ENCODE measurements at places on chromosomes 1 and 21. TPM values are rescaled to one million over a fixed set of nuclear protein-coding genes. Genes with fewer than 3 reads are reported as not detected.

DNA sequence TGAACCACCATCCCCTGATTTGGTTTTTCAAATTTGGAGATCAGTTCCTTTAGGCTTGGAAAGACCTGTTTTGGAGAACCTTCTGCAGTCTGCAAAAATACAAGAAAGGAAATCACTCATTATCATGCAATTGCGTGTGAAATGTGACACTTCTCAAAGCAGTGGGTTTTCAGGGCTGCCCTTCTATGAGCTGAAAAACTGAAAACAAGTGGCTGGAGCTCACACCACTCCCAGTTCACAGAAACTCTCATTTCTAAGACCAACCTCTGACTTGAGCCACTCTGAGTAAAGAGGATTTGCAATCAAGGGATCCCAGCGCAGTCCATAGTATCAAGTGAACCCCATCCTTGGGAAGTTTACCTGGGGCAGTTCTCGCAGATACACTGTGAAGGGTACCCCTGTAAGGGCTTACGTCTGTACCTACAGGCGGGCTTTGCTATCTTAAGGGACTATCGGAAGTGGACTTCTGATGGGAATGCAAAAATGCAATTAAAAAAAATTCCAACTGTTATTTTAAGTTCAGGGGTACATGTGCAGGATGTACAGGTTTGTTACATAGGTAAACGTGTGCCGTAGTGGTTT is 12.8 kb downstream of the SH2D1B start:
- no peak for DNase-seq

DNA sequence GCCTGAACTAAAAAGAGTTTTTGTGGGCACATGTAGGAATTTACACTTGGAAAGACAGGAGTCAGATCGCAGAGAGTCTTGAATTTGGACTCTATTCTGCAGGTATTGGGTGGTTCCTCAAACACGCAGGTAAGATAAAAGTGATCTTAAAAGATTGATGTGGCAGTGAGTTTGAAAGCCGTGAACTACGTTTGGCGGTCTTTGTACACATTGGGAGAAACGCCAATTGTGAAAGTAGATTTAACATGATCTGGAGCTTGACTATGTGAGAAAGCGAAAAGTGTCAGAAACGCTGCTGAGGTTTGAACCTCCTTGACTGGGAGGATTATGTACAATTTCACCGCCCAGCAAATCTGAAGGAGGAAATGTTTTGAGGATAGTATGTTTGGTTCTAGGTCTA is 1.5 kb upstream of the PPP2R5A start:
- no peak for DNase-seq

DNA sequence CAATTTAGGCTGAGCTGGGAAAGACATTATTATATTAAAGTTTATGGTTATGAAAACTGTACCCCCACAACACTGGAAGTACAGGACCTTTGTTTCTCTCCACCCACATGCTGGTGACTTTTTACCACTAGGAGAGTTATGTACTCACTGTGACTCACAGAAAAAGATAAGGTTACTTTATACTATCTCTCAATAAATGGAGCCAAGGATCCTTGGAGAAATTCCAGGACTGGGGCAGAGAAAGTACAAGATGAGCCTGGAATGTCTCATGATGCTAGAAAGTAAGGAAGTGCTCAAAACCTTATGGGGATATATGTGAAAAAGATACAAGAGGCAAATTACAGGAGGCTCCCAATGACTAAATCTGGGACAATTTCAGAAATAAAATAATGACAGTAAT is 63.9 kb upstream of the C1orf105 start:
- no peak for DNase-seq

DNA sequence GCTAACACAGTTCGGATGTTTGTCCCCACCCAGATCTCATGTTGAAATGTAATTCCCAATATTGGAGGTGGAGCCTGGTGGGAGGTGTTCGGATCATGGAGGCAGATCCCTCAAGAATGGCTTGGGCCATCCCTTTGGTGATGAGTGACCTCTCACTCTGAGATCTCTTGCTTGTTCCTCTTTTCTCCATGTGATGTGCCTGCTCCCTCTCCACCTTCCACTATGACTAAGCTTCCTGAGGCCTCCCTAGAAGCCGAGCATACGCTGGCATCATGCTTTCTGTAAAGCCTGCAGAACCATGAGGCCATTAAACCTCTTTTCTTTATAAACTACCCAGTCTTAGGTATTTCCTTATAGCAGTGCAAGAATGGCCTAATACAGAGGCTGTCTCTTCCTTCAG is 8.1 kb upstream of the PLA2G5 start:
- DNase-seq = no peak

DNA sequence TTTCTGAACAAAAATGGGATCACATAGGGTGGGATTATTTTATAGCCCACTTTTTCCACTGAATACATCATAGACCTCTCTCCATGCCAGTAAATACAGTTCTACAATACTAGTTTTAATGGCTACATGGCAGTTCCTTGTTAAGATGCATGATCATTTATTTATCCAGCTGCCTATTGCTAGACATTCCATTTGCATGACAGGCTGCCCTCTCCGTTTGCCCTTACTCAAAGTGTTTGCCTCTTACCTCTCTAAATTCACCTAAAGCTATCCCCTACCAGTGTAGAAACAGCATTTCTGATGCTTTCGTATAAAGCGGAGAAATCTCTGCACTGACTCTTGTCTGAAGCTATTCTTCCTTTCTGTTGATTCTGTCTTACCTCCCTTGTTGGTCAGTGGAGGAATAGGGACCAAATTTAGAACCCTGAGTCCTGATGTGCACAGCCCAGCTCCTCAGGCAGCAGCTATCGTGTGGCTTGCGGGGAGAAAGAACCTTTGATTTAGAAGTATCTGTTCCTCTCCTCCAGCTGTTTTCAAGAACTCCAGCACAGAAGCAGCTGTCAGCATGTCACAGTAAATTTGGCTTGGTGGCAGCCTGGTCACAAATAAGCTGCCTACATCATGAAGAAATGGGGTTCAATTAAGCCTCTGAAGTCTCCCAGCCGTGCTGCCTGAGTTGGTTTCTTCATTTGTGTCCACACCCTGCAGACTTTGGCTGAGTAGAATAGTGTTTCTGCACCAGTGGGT is 337.3 kb downstream of the PRDM2 start:
- DNase-seq = no peak

GRCh38 chr1:24205345-24206082 is 18.4 kb upstream of the IFNLR1 start:
- no peak for DNase-seq

DNA sequence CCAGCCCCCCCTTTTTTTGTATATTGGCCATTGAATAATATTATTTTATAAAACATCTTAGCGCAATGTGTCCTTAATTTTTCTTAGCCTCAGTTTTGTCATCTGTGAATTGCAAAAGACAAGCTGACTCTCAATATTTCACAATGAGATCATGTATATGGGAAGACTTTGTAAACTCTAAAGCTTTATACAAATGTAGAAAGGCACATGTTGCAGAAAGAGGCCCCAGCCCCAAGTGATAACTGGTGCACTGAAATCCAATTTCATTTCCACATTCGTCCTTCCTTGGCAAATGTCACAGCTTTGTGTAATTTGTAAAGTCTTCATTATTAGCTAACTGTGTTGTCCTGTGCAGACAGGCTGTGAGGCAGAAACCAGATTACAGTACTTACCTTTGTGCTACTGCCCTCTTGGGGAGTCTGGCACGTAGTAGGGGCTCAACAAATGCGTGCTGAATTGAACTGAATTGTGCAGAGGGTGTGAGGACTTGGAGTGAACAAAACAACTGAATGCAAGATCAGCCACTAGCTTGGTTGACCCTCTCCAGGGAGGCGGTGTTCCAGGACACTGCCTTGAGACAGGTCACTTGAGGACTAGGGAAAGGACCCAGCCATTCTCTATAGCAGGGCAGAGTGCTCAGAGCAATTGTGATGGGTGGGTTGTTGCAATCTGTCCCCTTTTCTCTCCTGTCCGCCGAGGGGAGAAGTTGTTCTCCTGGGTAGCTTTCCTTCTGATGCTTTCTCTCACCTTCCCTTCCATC is 74.6 kb downstream of the LMO4 start:
- no peak for DNase-seq

DNA sequence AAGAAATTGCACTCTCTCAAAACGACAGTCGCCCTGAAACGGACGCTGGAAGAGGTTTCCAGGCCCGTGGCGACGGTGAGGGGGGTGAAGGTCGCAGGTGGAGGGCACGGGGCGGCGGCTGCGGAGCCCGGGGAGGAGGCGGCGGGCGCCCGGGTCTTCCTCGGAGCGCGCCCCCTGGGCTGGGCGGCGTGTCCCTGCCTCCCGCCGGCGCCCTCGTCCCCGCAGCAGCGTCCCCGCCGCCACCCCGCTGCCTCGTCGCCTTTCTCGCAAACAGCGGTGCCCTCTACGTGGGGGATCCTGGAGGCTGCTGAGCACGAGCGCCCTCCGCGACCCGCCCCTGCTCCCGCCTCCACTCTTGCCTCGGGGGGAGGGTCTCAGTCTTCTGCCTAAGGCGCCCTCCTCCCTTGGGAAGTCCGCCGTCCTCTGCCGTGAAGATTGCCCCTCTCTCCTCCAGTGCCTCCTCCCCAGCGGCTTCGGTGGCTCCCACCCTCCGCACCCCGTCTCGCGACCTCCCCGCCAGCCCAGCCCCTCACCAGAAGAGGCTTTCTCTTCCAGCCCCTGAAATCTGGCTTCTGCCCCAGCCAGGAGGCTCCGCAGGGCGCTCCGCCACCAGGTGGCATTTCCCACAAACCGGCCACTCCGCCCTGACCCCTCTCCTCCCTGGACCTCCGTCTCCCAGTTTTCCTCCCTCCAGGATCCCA is 227.4 kb downstream of the SDCCAG8 start:
- DNase-seq = no peak

GRCh38 chr1:231027971-231028370 is 12.1 kb downstream of the FAM89A start:
- no peak for DNase-seq

DNA sequence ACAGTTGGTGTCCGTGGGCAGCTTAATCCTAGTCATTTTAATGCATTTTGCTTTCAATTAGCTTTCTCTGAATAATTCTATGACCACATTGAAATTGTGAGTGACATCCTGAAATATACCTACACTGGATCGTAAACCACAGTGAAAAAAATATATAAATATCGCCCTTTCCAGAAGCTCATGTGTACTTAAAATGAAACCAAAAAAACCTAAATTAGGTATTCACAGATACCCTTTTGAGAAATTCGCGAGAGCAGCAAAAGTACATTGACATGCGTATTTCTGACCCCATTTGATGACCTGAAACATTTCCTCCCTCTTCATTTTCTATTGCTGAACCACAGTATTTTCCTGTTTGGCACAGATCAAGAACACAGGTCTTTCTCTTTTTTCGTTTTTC is 253.8 kb downstream of the LTN1 start:
- DNase-seq = no peak

DNA sequence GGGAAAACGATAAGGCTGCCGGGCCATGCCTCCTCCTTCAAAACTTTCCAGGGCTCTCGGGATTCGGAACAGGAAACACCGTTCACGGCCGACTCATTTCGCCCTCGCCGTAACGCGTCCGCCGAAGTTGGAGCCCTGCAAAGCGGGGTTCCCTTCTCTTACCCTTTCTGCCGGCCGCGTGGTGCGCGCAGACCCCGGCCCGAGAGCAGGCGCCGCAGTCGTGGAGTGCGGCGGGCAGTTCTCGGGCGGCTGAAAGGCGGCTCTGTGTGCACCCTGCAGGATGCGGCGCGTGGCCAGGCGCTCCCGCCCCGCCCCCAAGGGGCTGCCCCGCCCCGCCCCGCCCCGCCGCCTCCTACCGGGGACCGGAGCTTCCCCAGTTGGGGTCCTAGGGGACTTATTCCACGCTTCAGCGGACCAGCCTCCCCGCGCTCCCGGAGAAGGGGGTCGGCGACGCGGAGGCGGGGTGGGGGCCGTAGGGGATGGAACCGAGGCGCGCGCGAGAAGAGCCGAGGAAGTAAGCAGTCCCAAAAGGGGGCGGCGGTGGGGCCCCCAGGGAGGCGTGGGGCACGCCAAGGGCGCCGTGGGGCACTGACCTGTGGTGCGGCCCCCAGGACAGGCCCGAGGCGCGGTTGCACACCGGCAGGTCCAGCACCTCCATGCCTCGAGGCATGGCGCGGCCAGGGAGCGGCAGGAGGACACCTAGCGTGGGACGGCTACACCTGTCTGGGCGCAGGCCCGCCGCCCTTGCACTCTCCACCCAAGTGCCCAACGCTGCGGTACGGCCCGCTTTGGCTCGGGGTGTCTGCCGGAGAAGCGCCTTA is at the start of gene MCOLN2:
Gene MCOLN2, minus strand, starts transcription at position 268 of the 821 bp plus-strand sequence. Its CDS starts 241 bp downstream, at position 27.
- peak; percentile 67 for DNase-seq

GRCh38 chr1:166350490-166350889 is 183.7 kb upstream of the FAM78B start:
- DNase-seq = no peak

- DNase-seq = no peak
Measured at GRCh38 chr1:230067419-230067870, 407 bp downstream of the GALNT2 start.

GRCh38 chr1:16521288-16521583 is 7.2 kb upstream of the RNU1-1 start:
- no peak for DNase-seq

GRCh38 chr21:42671778-42672593 is 18.6 kb downstream of the PDE9A start:
- no peak for DNase-seq

The E2F2 gene
- total RNA-seq = 0.76 TPM

The TSNAX gene
- total RNA-seq = 22.6 TPM

The TNFRSF1B gene
- total RNA-seq = 19.0 TPM

The FCAMR gene
- total RNA-seq = not detected

The PRKAB2 gene
- 42.0 TPM for total RNA-seq

The FNBP1L gene
- 24.8 TPM for total RNA-seq

The CBS gene
- 5.5 TPM for total RNA-seq
